Activated B cell treated with CpG ODN at 0.5 μM for 24 hours (primary cell): ENCODE measurements at places on chromosomes 1 and 21.

DNA sequence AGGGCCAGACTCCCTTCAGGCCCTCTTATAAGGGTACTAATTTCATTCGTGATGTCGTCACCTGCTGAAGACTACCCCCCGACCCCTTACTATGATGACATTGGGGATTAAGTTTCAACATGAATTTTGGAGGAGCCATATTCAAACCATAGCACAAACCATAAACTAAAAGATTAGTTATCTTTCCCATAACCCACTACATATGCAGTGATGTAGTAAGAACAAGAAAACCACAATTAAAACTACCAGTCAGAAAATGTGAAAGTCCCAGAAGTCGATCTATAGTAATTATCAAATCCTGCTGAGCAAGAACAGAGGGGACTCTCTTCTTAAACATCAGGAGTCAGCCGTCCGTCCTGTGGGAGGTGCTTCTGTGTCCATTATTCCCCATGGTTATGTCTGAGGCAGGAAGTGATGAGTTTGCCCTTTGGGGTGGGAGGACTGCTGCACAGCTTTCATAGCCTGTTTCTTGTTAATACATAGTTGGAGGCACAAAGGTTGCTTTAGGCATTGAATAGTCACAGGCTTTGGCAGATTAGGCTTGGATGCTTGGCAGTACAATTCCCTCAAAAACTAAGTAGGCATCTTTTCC, 35.9 kb upstream of the PTGFRN start:
- no peaks in the 10 kb centered on the region for H3K4me1 ChIP-seq
- H3K4me3 ChIP-seq = no peak overlapping the region
- DNase-seq = no peak
- peaks cover 29% of the 10 kb centered on the region for H3K27me3 ChIP-seq

GRCh38 chr1:56854521-56855099, at the start of gene C8A:
C8A (plus strand) TSS chr1:56854797; CDS start chr1:56854902, 105 bp downstream.
- H3K4me1 ChIP-seq = no peaks in the 10 kb centered on the region
- peaks cover 4% of the 10 kb centered on the region for H3K27me3 ChIP-seq
- no peak within 1 kb of the TSS for H3K4me3 ChIP-seq
- H3K27ac ChIP-seq = no peak within 1 kb of the TSS
- H3K36me3 ChIP-seq = no peaks in the 10 kb centered on the region
- no peak for DNase-seq

- H3K4me1 ChIP-seq = no peaks in the 10 kb centered on the region
- no peak overlapping the region for H3K4me3 ChIP-seq
- DNase-seq = no peak
- no peaks in the 10 kb centered on the region for H3K36me3 ChIP-seq
- no peak overlapping the region for H3K27ac ChIP-seq
Measured at GRCh38 chr1:67953301-67953700, 97.1 kb downstream of the DIRAS3 start.

DNA sequence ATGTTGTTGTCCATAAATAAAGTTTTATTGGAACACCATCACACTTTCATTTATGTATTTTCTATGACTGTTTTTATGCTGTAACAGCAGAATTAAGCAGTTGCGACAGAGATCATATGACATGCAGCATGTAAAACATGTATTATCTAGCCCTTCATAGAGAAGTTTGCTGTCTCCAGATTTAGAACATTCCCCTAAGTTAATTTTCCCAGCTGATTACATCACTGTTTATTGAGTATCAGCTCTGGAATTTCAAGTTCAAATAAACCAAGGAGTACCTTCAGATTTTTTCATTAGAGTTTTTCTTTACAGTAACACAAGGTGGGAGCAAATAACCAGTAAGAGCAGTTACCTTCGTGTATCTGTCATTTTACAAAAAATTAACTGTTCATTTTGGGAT, 792.8 kb downstream of the USP25 start:
- H3K4me1 ChIP-seq = no peaks in the 10 kb centered on the region
- H3K4me3 ChIP-seq = no peak overlapping the region
- H3K36me3 ChIP-seq = no peaks in the 10 kb centered on the region

- H3K36me3 ChIP-seq = no peaks in the 10 kb centered on the region
- H3K4me1 ChIP-seq = no peaks in the 10 kb centered on the region
Measured at GRCh38 chr1:225602590-225603206, 50.2 kb downstream of the ENAH start.

- H3K4me3 ChIP-seq = no peak overlapping the region
- no peak overlapping the region for H3K27ac ChIP-seq
- H3K4me1 ChIP-seq = peaks cover 8% of the 10 kb centered on the region
- no peaks in the 10 kb centered on the region for H3K36me3 ChIP-seq
Measured at GRCh38 chr1:10935246-10935645, 77.2 kb upstream of the TARDBP start.

DNA sequence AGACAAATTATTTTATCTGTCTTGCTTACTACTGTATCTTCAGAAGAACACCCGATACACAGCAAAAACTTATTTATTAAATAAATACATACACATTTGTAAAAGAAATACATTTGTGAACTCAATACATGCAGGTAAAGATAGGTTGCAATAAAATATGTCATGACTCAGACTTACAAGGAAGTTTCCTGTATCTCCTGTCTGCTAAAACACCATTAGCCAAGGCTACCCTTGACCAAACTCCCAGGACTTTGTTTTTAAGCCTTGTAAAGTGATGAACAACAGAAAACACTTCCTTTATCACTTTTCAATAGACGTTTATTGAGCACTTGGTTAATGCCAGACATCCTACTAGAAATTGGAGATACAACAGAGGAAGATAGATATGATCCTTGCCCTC, 56.5 kb upstream of the HSD17B7 start:
- H3K4me1 ChIP-seq = no peaks in the 10 kb centered on the region
- H3K27me3 ChIP-seq = peaks cover 6% of the 10 kb centered on the region
- no peaks in the 10 kb centered on the region for H3K36me3 ChIP-seq
- H3K4me3 ChIP-seq = no peak overlapping the region
- H3K27ac ChIP-seq = no peak overlapping the region

DNA sequence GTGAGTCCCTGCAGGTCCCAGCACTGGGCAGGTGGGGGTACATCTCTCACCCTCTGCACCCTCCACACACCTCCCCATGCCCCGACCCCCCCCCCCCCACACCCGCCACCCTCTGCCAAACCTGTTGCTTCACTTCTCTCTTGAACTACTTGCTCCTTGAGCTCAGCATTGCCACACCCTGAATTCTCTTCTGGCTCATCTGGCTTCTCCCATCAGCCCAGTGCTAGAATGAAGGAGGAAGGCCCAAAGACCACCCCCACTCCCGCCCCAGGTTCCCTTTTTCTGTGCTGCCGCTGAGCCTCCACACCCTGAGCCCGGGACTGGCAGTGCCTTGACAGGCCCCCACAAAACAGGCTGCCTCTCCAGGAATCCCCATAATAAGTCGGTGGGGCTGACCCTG, 6.4 kb upstream of the TNNI1 start:
- peaks cover 11% of the 10 kb centered on the region for H3K27me3 ChIP-seq
- H3K36me3 ChIP-seq = no peaks in the 10 kb centered on the region
- H3K4me3 ChIP-seq = no peak overlapping the region
- H3K27ac ChIP-seq = no peak overlapping the region
- no peak for DNase-seq

GRCh38 chr1:160404094-160404493, 3.7 kb downstream of the VANGL2 start:
- no peak overlapping the region for H3K4me3 ChIP-seq
- no peaks in the 10 kb centered on the region for H3K27me3 ChIP-seq
- peak overlapping the region; percentile 43 for H3K27ac ChIP-seq
- DNase-seq = no peak

DNA sequence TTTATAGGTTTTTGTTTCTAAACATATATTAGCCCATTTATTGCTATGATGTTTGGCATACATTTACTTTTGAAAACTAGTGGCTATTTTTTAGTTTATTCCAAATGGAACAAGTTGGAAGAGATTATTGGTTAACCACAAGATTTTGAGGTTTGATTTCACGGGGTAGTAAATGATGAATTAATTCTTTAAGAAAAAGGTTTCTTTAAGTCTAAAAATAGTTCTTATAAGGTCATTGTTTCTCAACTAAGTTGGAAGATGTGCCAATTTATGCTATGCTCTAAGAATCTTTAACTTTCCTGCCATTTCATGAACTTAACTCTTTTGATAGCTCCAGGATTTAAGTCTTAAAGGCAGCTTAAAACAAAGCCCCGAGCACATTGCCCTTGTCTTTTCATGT, 183.8 kb downstream of the LMO4 start:
- no peaks in the 10 kb centered on the region for H3K27me3 ChIP-seq
- H3K27ac ChIP-seq = no peak overlapping the region
- H3K36me3 ChIP-seq = no peaks in the 10 kb centered on the region
- no peaks in the 10 kb centered on the region for H3K4me1 ChIP-seq
- DNase-seq = no peak

- no peak for DNase-seq
- H3K36me3 ChIP-seq = no peaks in the 10 kb centered on the region
- H3K27me3 ChIP-seq = peaks cover 35% of the 10 kb centered on the region
- H3K4me1 ChIP-seq = no peaks in the 10 kb centered on the region
- no peak overlapping the region for H3K27ac ChIP-seq
Measured at GRCh38 chr1:34175744-34176143, 963 bp upstream of the C1orf94 start.

- H3K36me3 ChIP-seq = peaks cover 1% of the 10 kb centered on the region
- H3K4me3 ChIP-seq = peak overlapping the region; percentile 53
- peak overlapping the region; percentile 95 for H3K27ac ChIP-seq
Measured at GRCh38 chr1:12087797-12088314, 24.8 kb downstream of the TNFRSF8 start.

GRCh38 chr1:36805979-36806640, 228.2 kb downstream of the GRIK3 start:
- no peaks in the 10 kb centered on the region for H3K36me3 ChIP-seq
- H3K27me3 ChIP-seq = no peaks in the 10 kb centered on the region
- H3K4me3 ChIP-seq = no peak overlapping the region
- H3K27ac ChIP-seq = no peak overlapping the region
- DNase-seq = no peak

- no peaks in the 10 kb centered on the region for H3K36me3 ChIP-seq
- H3K27me3 ChIP-seq = peaks cover 33% of the 10 kb centered on the region
- DNase-seq = no peak
- H3K4me1 ChIP-seq = peaks cover 2% of the 10 kb centered on the region
- peak overlapping the region; percentile 11 for H3K4me3 ChIP-seq
Measured at GRCh38 chr1:36083219-36083618, 675 bp upstream of the TEKT2 start.

DNA sequence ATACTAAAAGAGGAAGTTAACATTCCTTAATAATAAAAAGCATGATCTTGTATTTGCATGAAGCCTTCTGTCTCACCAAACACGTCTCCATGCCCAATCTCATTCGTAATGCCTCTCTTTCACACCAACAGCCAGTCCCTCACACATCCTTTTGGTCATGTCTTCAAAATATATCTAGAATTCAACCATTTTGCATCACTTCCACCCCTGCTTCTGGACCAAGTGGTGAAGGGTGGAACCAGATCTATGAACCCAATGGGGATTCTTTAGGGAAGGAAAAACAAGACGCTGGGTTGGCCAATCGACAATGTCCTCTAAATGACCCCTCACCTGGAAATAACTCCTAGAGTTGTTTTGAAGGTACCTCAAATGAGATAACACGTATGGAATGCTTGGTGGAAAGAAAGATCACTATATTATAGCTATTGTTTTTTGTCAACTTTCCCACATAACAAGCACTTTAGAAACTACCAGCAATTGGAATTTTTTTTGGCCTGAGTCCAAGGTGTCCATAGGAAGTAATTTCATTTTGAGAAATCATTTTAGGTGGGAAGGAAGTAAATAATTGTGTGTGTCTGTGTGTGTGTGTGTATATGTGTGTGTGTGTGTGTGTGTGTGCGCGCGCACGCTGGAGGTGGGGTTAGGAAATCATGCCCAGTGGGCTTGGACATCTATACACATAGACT, at the start of gene KCNA10:
Gene KCNA10 (minus strand): TSS at position 51 of the 686 bp plus-strand sequence. CDS start 388 bp downstream, outside the sequence.
- no peak for DNase-seq
- H3K36me3 ChIP-seq = no peaks in the 10 kb centered on the region
- H3K27me3 ChIP-seq = peaks cover 21% of the 10 kb centered on the region

- H3K4me3 ChIP-seq = peak overlapping the region; percentile 62
- peaks cover 10% of the 10 kb centered on the region for H3K4me1 ChIP-seq
- DNase-seq = no peak
- H3K27me3 ChIP-seq = peaks cover 15% of the 10 kb centered on the region
- H3K36me3 ChIP-seq = no peaks in the 10 kb centered on the region
Measured at GRCh38 chr1:235632506-235633401, 16.8 kb downstream of the GNG4 start.

- H3K4me3 ChIP-seq = no peak overlapping the region
- no peaks in the 10 kb centered on the region for H3K36me3 ChIP-seq
- no peak overlapping the region for H3K27ac ChIP-seq
- peaks cover 25% of the 10 kb centered on the region for H3K27me3 ChIP-seq
- DNase-seq = no peak
- H3K4me1 ChIP-seq = peaks cover 14% of the 10 kb centered on the region
Measured at GRCh38 chr1:20210736-20211460, 24.6 kb upstream of the PLA2G2C start.

GRCh38 chr1:202837746-202838262, 27.1 kb downstream of the PCAT6 start:
- DNase-seq = no peak
- H3K27ac ChIP-seq = no peak overlapping the region
- peaks cover 16% of the 10 kb centered on the region for H3K4me1 ChIP-seq
- no peak overlapping the region for H3K4me3 ChIP-seq
- no peaks in the 10 kb centered on the region for H3K36me3 ChIP-seq

- no peaks in the 10 kb centered on the region for H3K36me3 ChIP-seq
- H3K4me3 ChIP-seq = no peak overlapping the region
- H3K4me1 ChIP-seq = peaks cover 5% of the 10 kb centered on the region
- peak; percentile 30 for DNase-seq
- H3K27me3 ChIP-seq = no peaks in the 10 kb centered on the region
- no peak overlapping the region for H3K27ac ChIP-seq
Measured at GRCh38 chr1:35202048-35202719, 9.2 kb upstream of the SFPQ start.

- H3K36me3 ChIP-seq = peaks cover 72% of the 10 kb centered on the region
- peak overlapping the region; percentile 82 for H3K27ac ChIP-seq
- H3K27me3 ChIP-seq = no peaks in the 10 kb centered on the region
- no peak for DNase-seq
- peaks cover 34% of the 10 kb centered on the region for H3K4me1 ChIP-seq
- H3K4me3 ChIP-seq = no peak overlapping the region
Measured at GRCh38 chr1:150620919-150621318, 8.5 kb downstream of the ENSA start.

DNA sequence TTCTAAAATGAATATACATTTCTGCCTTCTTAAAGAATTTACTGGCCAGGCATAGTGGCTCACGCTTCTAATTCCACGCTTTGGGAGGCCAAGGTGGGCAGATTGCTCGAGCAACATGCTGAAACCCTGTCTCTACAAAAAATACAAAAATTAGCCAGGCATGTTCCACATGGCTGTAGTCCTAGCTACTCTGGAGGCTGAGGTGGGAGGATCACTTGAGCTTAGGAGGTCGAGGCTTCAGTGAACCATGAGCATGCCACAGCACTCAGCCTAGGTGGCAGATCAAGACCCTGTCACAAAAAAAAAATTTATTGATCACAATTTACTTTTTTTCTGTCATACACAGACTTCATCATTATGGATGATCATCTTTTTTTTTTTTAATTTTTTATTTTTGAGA, 11.5 kb downstream of the CDC14A start:
- no peak for DNase-seq
- H3K4me1 ChIP-seq = peaks cover 42% of the 10 kb centered on the region
- no peak overlapping the region for H3K27ac ChIP-seq
- H3K4me3 ChIP-seq = no peak overlapping the region

GRCh38 chr1:166032572-166033371, 134.0 kb downstream of the FAM78B start:
- no peak overlapping the region for H3K4me3 ChIP-seq
- H3K27ac ChIP-seq = no peak overlapping the region
- H3K27me3 ChIP-seq = peaks cover 20% of the 10 kb centered on the region
- H3K4me1 ChIP-seq = no peaks in the 10 kb centered on the region
- DNase-seq = no peak
